ENCODE measurements at places on chromosomes 5 and 9. TPM values are rescaled to one million over a fixed set of nuclear protein-coding genes. Genes with fewer than 3 reads are reported as not detected.

GRCh38 chr5:97641081-97641480 is 458.0 kb upstream of the RIOK2 start:
- DNase-seq: no peak

GRCh38 chr9:37645903-37646506 is 4.7 kb upstream of the FRMPD1 start:
- no peak for DNase-seq

DNA sequence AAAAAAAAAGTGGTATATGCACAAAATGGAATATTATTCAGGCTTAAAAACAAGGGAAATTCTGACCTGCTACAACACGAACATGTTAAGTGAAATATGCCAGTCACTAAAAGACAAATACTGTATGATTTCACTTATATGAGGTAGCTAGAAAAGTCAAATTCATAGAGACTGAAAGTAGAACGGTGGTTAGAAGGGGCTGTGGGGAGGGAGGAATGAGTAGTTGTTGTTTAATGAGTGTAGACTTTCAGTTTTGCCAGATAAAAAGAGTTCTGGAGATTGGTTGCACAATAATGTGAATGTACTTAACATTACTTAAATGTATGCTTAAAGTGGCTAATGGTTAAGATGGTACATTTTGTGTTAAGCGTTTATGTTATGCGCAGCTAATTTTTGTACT is 79.5 kb upstream of the IL12B start:
- DNase-seq: no peak

DNA sequence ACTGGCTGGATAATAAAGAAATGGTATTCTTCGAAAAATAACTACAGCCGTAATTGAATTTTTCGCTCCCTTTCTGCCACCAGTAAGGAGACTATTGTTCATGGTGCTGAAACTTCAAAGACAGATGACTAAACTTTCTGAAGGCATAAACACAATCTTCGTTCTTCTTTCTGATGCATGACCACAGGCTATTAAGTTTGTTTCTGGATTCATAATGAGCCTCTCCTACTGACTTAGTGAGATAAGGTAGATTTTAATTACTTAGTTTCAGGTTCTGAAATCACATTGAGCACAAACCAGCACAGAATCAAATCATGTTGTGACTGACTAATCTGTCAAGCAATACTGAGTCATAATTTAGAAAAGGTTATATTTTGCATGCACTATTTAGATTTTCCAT is 441.8 kb upstream of the CCNG1 start:
- DNase-seq: no peak

DNA sequence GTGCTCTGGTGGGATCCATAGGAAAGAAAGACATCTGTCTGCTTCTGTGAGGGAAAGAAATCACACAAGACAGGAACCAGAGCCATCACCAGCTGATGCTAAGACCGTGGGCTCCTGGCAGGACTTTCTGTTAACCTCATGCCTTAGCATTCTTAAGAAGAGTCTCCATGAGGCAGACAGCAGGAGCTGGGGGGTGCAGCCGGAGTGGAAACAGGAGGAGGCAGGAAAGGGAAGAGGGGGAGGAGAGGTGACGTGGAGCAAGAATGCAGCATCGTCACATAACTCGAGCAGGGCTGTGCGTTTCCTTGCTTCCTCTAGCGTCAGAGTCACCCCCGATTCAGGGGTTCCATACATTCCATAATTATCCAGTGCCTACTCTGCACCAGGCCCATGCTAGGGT is 53.6 kb downstream of the ERGIC1 start:
- DNase-seq: no peak

DNA sequence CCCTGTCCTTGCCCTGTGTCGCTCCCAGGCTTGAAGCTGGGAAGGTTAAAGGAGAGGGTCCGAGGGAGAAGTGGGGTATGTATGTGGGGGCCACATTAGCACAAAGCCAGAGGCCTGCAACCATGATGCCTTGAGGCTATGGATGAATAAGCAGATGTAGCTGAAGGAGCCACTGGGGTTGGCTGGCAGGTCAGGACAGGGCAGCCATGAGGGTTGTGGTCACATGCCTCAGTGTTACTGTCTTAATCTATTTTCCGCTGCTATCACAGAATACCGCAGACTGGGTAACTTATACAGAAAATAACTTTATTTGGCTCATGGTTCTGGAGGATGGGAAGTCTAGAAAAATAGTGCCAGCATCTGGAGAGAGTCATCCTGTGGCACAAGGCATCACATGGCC is 9.2 kb upstream of the GRHPR start:
- DNase-seq: no peak

The SPATA31C2 gene
- not detected for total RNA-seq

The CAMK4 gene
- 4.1 TPM for total RNA-seq

The IFNE gene
- not detected for total RNA-seq
